ELR (cell line): ENCODE measurements at places on chromosomes 1 and 21.

DNA sequence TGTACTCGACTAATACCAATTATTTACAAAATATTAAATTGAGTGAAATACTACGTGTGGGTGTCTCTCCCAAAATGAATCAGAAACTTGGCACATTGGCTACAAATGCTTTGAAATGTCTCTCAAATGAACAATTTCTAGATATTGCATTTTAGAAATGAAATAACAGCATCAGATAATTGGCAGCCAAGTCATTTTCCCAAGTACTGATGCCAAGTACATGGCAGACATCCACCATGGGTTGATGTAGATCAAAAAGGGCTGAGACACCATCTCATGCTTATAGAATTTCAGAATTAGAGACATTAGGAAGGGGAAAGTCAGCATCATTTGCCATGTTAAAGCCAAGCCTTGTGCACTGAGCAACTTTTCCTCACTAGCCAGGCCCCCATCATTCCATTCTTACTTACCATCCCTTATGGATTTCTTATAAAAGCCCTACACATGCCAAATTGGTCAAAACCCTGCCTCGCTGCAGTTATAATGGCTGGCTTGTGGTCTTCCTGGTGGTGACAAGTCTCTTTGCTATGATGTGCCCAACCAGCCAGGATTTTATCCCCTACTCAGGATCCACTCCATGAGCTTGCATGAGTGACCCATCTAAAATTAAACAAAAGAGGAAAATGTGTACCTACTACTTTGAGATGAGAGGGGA is 73.1 kb downstream of the GREM2 start:
- no peak for DNase-seq

DNA sequence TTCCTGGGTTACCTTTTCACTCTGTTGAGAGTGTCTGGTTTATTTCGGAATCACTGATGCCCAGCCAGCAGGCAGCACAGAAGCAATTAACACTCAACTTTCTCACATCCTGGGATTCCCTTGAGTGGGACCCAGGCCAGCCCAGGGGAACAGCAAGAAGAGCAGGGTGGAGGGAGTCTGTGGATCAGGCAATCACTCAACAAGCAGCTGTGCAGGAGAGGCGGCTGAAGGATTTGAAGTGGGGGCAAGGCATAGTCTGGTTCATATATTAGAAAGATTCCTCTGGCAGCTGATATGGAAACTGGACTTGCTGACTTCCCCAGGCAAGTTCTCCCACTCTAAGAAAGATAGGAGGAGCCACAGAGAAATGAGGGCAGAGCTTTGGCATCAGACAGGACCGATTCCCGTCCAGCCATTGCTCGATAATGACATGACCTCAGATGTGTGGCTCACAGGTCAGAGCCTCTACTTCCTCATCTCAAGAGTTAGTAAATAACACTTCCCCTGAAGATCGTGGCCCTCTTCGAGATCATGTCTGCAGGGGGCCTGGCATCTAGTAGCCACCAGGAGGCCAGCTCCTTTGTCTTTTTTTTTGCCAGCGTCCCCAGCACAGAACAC is 12.4 kb downstream of the EPHA8 start:
- no peak for DNase-seq

- no peak for DNase-seq
Observed at GRCh38 chr1:54928327-54928726, 41.3 kb upstream of the DHCR24 start.

DNA sequence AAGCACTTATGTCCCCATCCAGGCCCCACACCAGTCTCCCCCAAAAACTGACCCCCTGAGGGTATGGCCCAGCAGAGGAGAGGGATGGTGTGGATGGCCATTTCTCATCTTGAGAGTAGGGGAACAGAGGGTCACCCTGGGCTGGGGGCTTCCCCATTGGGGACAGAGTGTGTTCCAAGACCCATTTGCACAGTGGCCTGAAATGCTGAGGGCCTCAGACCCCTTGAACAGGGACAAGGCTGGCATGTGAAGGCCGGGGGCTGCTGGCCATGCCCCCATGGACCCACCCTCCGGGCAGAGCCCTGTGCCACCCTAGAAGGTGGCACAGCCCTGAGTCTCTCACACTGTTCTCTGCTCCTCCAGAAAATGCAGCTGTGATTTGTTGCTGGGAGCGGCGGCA is 8.0 kb downstream of the CTRC start:
- no peak for DNase-seq

DNA sequence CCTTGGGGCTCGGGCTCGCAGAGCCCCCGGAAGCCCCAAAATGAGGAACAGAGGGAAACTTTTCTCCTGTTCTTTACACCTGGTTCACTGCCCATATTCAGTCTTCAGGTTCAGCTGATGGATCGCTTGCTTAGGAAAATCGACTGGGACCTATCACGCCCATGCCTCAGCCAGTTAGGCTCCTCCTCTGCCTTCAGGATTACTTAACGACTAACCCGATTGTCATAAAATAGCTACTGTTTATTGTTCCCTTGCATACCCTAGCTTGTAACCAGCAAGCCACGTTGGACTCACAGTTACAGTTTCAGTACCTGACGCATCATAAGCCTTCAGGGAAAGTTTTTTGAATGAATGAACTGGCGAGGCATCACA is 692 bp downstream of the TARDBP start:
- peak; percentile 56 for DNase-seq

- DNase-seq: peak; percentile 21
Observed at GRCh38 chr1:174013864-174014418, 8.2 kb downstream of the RC3H1 start.

DNA sequence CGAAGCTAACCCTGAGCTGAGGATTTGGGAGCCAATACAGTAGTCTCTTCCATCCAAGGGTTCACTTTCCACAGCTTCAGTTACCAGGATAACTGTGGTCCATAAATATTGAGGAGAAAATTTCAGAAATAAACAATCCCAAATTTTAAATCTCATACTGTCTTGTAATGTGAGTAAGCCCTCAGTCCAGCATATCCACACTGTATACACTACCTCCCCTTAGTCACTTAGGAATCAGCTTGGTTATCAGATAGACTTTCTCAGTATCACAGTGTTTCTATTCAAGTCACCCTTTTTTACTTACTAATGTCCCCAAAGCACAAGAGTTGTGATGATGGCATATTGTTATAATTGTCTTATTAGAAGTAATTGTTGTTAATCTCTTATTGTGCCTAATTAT is 102.3 kb upstream of the GNG12 start:
- no peak for DNase-seq

DNA sequence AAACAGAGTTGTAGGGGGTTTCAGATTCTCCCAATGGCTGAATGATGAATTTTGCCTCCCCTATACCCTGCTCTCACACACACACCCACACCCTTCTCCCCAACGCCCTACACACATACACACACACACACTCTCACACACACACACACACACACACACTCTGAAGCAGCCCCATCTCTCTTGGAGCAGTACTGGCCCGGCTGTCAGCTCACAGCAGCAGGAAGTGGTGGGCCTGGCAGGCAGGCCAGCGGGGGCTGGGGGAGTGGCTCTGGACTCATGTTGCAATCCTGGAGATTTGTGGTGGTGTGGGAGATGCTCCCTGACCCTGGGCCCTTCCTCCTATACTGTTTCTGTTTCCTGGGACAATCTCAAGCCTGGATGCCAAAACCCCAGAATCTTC is 2.2 kb downstream of the IKBKE start:
- peak; percentile 79 for DNase-seq

DNA sequence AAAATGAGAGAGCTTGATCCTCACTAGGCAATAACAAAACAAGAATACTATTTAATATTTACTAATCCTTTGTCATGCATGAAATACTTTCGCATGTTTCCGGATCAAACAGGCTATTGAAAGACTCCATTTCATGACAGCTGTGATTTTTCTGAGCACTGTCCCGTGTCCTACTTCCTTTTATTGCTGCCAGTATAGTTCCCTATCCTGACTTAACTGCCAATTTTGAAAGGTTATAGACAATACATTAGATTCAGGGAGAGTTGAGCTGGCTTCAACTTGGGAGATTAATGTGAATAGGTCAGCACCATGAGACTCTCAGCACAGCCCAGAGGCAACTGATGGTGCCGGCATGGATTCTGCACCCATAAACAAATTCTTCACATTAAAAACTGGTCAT is 225.8 kb downstream of the VAV3 start:
- DNase-seq: no peak

GRCh38 chr1:205436776-205437410 is 15.0 kb upstream of the LEMD1 start:
- no peak for DNase-seq

DNA sequence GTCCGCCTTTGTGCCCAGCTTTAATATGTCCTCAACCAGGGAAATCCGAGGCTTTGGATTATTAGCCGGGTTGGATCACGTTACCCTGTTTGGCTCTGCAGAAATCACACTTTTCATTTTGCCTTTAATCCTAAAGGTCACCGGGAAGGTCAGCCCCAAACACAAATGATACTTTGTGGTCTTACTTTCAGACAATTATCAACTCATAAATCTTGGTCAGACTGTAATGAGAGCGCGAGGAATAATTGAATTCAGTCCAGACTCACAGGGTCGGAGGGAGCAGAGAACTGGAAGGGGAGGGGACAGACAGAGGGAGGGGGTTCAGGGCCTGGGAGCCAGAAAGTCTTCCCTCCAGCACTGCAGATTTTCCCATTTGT is 91.7 kb upstream of the NFIA start:
- no peak for DNase-seq

GRCh38 chr21:38171723-38172344 is 85.0 kb upstream of the KCNJ15 start:
- peak; percentile 86 for DNase-seq

DNA sequence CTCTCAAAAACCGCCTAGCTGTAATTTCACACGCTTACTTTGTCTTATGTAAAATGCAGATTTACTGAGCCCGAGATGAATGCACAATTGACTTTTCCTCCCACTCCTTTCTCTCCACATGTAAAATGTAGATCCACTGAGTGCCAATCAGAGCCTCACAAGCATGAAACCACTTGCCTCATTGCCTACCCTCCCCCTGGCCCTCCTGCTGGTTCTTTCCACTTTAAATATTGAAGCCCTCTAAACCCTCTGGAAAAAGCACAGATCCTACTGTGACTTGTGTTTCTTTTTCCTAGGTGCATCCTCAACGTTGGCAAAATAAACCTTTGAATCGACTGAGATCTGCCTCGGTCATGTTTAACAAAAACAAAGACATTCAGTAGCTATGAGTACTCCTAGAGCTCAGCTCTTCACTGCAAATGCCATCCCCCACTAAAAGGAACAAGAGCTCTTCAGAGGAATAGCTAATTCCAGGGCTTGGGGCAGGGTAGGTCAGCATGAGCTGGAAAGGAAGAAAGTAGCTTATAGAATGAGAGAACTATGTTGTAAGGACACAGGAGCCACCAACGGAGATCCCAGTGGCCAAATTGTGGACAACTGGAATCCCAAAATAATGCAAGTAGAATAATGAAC is 365.5 kb upstream of the RUNX1 start:
- no peak for DNase-seq

DNA sequence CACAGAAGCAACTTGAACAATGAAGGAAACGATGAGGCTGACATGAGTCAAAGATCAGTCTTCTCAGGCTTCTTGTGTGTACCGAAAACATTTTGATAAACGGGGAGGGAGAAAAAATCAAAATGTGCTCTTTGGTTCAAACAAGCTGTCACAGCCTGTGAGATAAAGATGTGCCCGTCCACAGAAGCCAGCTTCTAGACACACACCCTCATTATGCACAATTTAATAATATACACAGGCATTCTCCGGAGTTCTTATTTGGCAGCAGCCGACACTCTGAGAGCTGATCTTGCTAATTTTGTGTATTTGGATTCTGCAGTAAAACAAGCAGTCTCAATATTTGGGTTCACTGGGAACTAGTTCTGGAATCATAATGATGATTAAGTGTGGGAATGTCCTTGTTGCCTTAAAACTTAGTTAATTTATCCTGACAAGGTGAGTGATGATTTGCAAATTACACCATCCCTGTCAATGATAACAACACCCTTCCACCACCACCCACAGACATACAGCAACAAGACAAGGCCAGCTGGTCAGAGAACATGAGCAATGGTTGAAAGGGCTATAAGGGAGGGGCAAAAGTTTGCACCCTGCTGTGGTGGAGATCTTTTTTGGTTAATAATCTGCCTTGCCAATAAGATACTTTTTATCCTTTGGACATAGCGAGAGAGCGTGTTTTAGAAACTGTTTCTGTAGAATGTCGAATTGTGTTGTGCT is 269.9 kb upstream of the KIAA0040 start:
- no peak for DNase-seq

- DNase-seq: no peak
Observed at GRCh38 chr1:227892489-227893299, 55.0 kb downstream of the WNT9A start.

DNA sequence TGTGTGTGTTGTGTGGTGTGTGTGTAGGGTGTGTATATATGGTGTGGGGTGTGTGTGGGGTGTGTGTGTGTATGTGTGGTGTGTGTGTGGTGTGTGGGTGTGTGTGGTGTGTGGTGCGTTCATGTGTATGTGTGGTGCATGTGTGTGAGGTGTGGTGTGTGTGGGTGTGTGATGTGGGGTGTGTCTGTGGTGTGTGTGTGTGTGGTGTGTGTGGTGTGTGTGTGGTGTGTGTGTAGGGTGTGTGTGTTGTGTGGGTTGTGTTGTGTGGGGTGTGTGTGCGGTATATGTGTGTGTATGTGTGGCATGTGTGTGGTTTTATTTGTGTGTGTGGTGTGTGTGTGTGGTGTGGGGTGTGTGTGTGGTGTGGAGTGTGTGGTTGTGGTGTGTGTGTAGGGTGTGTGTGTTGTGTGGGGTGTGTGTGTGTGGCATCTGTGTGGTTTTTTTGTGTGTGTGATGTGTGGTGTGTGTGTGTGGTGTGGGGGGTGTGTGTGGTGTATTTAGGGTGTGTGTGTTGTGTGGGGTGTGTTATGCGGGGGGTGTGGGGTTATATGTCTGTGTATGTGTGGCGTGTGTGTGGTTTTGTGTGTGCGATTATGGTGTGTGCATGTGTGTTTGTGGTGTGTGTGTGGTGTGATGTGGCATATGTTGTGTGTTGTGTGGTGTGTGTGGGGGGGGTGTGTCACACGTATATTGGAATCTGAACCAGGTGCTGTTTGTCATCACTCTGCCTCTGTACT is 17.1 kb upstream of the ZBTB21 start:
- DNase-seq: no peak

- no peak for DNase-seq
Observed at GRCh38 chr1:21068937-21069336, 107.8 kb downstream of the EIF4G3 start.

GRCh38 chr1:40095806-40096205 is 1.2 kb downstream of the PPT1 start:
- DNase-seq: no peak

DNA sequence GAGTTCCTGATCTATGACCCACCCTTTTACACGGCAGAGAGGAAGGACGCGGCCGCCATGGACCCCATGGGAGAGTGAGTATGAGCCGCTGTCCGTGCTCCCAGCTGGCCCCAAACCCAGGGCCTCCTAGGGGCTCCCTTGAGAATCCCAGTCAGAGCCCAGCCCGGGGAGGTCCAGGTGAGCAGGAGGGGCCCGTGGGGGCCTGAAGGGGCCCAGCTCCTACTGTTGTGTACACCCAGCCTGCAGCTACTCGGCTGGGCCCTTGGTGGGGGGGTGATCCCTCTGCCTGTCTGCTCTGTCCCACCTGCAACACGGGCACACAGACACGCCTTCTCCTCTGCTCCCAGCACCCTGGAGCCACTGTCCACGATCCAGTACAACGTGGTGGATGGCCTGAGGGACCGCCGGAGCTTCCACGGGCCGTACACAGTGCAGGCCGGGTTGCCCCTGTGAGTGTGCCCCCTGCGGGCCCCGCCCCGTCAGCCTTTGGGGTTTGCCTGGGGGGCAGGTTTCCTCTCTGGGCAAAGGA is 28.6 kb upstream of the LRRC3 start:
- no peak for DNase-seq
